ENCODE measurements at places on chromosomes 11 and 22. TPM values are rescaled to one million over a fixed set of nuclear protein-coding genes. Genes with fewer than 3 reads are reported as not detected.

The NPAS4 gene
- total RNA-seq = not detected

DNA sequence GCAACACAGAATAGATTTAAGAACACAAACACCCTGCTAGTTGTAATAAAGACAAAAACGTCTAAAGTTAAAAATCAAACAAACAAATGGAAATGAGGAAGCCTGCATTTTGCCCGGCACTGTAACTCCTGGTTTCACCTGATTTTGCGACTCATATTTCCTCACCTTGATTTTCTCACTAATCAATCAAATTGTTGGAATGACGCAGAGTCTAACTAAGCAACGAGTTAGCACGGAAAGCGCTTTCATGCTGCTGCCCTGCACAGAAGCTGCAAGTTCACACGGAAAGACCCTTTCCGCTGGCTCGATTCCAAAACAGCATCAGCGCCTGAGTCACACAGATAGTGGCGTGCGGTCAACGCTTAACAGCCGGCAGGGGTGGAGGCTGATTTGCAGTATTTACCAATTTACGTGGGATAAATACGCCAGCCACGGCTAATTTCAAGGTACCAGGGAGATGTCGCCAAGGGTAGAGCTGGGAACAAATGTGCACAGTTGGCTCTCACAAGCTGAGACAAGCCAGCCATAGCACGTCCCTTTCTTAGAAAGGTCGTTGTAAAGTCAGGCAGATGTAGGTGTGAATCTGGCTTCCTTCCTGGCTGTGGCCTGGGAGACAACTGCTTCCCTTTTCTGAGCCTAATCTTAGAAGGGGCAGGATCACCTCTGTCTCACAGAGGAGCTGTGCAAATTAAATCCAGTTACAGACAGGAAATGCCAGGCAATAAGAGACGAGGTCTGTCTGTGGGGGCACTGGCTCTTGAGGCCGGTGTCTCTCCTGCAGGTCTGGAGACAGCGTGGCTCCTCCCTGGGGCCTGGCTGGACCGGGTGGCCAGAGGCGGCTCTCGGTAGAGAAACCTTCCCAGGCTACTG is 76.9 kb upstream of the TTLL12 start:
- H3K36me3 ChIP-seq = no peaks in the 10 kb centered on the region
- DNase-seq = peak; percentile 69
- no peak overlapping the region for H3K27ac ChIP-seq
- no peaks in the 10 kb centered on the region for H3K27me3 ChIP-seq

The PATE4 gene
- not detected for total RNA-seq

DNA sequence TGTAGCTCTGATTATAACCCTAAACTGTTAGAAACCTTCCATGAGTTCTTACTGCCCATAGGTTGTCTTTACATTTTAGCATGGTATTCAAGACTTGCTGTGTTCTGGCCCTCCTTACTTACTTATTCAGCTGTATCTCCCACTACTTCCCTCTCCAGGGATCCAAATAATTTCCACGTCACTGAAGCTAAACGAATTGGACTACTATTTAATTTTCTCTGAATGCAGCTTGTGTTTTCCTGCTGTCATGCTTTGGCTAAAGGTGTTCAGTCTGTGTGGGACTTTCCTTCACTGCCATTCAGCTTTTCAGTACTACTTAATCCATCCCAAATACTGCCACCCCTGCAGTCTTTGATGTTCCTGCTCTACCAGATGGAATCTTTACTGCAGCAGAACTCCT is 88.3 kb downstream of the UVRAG start:
- no peaks in the 10 kb centered on the region for H3K27me3 ChIP-seq
- H3K4me1 ChIP-seq = peaks cover 19% of the 10 kb centered on the region
- H3K36me3 ChIP-seq = no peaks in the 10 kb centered on the region
- peak; percentile 43 for DNase-seq
- H3K4me3 ChIP-seq = no peak overlapping the region

DNA sequence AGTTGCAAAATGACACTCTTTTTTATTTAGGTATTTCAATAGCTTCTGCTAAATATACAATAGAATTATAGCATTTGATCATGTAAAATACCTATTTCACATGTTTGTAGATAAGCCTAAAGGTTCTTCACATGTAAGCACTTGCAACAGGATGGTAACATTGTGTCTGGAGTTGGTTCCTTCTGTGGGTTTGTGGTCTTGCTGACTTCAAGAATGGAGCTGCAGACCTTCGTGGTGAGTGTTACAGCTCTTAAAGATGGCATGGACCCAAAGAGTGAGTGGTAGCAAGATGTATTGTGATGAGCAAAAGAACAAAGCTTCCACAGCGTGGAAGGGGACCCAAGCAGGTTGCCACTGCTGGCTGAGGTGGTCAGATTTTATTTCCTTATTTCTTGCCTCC is 246.4 kb upstream of the PDGFD start:
- H3K36me3 ChIP-seq = no peaks in the 10 kb centered on the region
- H3K27ac ChIP-seq = no peak overlapping the region
- H3K4me1 ChIP-seq = no peaks in the 10 kb centered on the region
- no peak for DNase-seq
- H3K27me3 ChIP-seq = no peaks in the 10 kb centered on the region

- peaks cover 10% of the 10 kb centered on the region for H3K4me1 ChIP-seq
- H3K27ac ChIP-seq = no peak overlapping the region
- no peaks in the 10 kb centered on the region for H3K36me3 ChIP-seq
- H3K27me3 ChIP-seq = no peaks in the 10 kb centered on the region
- DNase-seq = no peak
Observed at GRCh38 chr11:123325533-123325932, 104.5 kb upstream of the GRAMD1B start.

The FRMD8 gene
- total RNA-seq = 43.2 TPM

The LZTR1 gene
- total RNA-seq = 54.3 TPM

DNA sequence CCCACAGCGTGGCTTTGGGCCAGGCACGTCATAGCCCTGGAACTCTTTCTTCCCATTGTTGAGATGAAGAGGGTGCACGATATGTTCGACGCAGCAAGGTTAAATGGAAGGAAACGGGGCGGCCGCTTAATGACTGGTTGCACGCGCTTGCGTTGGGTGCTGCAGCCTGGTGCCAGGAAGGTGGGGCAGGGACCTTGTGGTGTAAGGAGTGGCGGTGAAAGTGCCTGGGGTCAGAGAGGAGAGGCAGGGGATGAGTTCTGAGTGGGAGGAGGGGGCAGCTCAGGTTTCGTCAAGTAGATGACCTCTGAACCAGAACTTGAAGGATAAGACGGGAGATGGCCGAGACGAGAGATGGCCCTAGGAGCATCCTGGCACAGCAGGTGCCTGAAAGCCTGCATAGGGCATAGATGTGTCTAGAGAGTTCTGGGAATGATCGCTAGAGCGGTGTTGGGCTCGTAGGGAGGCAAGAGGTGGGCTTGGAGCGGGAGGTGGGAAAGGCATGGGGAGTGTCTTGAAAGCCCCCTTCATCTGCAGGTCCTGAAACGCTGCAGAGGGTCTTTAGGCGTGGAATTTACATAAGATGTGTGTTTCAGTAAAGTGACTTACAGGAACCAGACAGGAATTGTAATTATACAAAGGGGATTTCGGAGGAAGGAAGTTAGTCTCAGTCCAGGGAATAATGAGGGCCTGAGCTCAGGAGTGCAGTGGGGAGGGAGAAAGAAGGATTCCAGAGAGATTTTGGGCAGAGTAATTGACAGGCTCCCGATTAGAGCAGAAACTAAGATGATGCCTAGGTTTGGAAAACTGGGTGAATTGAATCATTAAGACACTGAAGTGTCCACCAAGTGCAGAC is 43.2 kb upstream of the CLDN5 start:
- H3K4me3 ChIP-seq = no peak overlapping the region
- H3K36me3 ChIP-seq = no peaks in the 10 kb centered on the region
- H3K4me1 ChIP-seq = no peaks in the 10 kb centered on the region
- no peaks in the 10 kb centered on the region for H3K27me3 ChIP-seq
- DNase-seq = no peak
- no peak overlapping the region for H3K27ac ChIP-seq

- DNase-seq = no peak
- H3K4me3 ChIP-seq = no peak overlapping the region
- H3K27me3 ChIP-seq = peaks cover 7% of the 10 kb centered on the region
- no peaks in the 10 kb centered on the region for H3K36me3 ChIP-seq
Observed at GRCh38 chr11:64406221-64406946, 47.4 kb downstream of the RPS6KA4 start.

DNA sequence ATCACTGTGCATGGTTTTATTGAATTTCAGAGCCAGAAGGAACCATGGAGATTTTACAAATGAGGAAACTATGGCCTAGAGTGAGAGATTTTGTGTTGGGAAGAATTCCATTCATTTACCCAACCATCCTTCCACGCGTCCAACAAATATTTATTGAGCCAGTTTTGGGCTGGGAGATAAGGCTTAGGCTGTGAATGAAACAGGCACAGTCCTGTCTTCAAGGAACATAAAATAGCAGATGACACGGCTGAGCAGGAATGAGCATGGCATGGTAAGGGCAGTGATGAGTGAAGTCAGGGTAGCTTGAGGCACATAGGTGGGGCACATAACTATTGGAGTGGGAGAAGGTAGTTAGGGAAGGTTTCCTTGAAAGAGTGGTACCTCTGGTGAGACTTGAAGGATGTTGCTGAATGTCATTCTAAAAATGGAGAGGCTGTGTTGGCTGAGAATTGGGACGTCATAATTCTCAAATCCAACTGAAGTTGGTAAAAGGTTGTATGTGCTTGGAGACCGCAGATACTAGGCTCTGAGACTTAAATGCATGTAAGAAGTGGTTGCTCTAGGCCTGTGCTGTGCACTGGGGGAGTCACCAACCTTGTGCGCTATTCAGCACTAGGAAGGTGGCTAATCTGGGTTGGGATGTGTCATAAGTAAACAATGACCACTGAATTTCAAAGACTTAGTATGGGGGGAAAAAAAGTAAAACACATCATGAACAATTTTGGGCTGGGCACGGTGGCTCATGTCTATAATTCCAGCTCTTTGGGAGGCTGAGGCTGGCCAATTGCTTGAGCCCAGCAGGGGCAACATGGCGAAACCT is 51.9 kb downstream of the TEAD1 start:
- peaks cover 50% of the 10 kb centered on the region for H3K4me1 ChIP-seq
- H3K27ac ChIP-seq = no peak overlapping the region
- no peaks in the 10 kb centered on the region for H3K27me3 ChIP-seq
- H3K4me3 ChIP-seq = no peak overlapping the region
- no peak for DNase-seq

The MAML2 gene
- total RNA-seq = 6.4 TPM

DNA sequence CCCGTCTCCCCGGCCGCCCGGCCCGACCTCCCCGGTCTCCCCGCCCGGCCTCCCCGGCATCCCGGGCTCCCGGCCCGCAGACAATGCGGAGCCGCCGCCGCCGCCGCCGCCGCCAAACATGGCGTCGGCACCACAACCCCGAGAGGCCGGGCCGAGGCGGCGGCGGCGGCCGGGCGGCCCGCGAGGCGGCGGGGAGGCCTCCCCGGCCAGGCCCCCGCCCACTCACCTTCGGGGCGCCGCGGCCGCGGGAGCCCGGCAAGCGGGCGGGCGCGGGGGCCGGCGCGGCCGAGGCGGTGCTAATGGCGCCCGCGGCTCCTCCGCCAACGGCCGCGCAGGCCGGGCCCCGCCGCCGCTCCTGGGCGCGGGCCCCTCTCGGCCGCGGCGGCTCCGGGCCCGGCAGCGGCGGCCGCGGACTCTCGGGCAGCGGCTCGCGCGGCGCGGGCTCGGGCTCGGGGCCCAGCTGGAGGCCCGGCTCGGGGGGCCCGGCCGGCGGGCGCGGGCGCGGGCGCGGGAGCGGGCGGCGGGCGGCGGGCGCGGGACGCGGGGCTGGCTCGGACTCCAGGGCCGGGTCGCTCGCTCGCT is 311 bp downstream of the BRD1 start:
- H3K27me3 ChIP-seq = no peaks in the 10 kb centered on the region
- DNase-seq = peak; percentile 33
- peaks cover 31% of the 10 kb centered on the region for H3K36me3 ChIP-seq
- peak overlapping the region; percentile 96 for H3K27ac ChIP-seq
- peaks cover 12% of the 10 kb centered on the region for H3K4me1 ChIP-seq
- peak overlapping the region; percentile 97 for H3K4me3 ChIP-seq

DNA sequence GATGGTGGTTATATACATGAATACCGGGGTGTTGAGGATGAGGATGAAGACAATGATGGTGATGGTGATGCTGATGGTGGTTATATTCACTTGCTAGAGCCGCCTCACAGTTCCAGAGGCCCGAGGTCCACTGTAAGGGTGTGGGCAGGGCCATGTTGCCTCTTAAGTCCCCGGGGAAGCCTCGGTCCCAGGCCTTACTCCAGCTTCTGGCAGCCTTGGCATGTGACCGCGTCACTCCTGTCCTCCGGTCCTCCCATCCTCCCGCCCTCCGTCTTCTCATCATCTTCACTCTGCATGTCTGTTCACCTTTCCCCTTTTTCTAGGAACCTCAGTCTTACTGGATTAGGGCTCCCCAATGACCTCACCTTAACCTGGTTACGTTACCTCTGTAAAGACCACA is 54.6 kb downstream of the IGLL1 start:
- H3K4me3 ChIP-seq = no peak overlapping the region
- no peak for DNase-seq
- no peaks in the 10 kb centered on the region for H3K27me3 ChIP-seq
- H3K4me1 ChIP-seq = peaks cover 25% of the 10 kb centered on the region

DNA sequence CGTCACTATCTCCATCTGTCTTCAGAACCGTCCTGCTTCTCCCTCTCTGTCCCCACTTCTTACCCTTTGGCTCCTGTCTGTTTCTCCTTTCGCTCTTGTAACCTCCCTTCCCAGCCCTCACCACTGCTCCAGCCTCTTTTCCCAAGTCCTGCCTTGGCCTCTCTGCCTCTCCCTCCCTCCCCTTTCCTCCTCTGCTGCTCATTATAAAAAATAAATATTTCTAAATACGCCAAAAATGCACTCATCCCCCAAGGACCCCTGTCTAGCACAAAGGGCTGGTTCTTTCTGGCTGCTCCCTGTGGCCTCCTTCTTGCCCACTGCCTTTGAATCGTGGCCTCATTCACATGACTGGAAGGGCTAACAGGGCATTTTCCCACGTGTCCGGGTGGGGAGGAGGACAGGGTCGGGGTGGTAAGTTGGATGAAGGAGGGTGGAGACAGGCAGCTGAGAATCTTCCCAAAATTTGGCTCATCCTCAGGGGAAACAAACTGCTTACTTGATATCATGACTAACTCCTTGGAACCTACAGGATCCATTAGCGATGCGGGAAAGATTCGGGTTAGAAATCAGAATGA is 26.4 kb upstream of the OAF start:
- peaks cover 19% of the 10 kb centered on the region for H3K4me1 ChIP-seq
- no peaks in the 10 kb centered on the region for H3K27me3 ChIP-seq
- no peak overlapping the region for H3K27ac ChIP-seq
- no peaks in the 10 kb centered on the region for H3K36me3 ChIP-seq
- no peak overlapping the region for H3K4me3 ChIP-seq

DNA sequence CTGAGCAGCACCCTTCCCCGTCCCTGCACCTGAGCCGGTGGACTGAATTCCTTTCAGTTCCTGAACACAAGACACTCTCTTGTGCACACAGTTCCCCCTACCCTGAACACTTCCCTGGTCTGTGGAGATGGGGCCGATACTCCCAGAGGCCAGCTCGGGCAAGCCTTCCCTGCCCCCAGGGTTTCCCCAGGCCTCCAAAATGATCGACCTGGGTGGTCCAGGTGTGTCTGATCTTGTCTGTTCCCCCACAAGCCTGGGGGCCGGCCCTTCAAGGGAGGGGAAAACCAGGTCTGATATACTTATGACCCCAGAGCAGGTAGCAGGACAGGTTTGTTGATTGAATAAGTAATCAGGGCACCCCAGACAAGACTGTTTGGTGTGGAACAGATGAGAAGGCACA is 40.7 kb upstream of the KLHL35 start:
- H3K36me3 ChIP-seq = no peaks in the 10 kb centered on the region
- DNase-seq = no peak
- H3K27ac ChIP-seq = no peak overlapping the region
- H3K4me1 ChIP-seq = peaks cover 20% of the 10 kb centered on the region

- H3K27ac ChIP-seq = no peak overlapping the region
- H3K36me3 ChIP-seq = no peaks in the 10 kb centered on the region
- no peak for DNase-seq
- peaks cover 60% of the 10 kb centered on the region for H3K27me3 ChIP-seq
- no peaks in the 10 kb centered on the region for H3K4me1 ChIP-seq
Observed at GRCh38 chr11:118205606-118206378, 19.0 kb downstream of the JAML start.

The C11orf21 gene
- not detected for total RNA-seq

Data from A673 (cell line).